ENCODE measurements at places on chromosomes 6 and 20.
A peak's percentile ranks its signal among the peaks of the same experiment; 100 is the strongest.

GRCh38 chr6:155120034-155120433 is 124.9 kb downstream of the TIAM2 start:
- no peak for DNase-seq

GRCh38 chr6:159966981-159967380 is 1.9 kb upstream of the IGF2R start:
- no peak for DNase-seq

DNA sequence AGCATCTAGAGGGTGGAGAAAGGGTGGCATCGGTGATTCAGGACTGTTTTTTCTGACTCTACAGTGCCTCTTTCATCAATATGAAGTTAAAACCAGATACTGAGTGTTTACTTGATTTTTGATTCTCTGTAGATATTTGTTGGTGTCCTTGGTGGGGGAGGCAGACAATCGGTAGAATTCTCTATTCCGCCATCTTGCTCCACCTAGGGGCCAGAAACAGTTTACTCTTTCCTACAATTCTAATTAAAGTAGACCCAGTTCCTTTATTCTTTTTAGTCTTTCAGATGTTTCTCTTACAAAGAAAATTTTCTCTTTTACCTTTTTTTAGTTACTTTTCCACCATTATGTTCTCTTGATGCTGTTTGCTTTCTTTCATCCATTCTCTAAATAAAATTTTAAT is 162.1 kb upstream of the RAB32 start:
- DNase-seq = no peak

DNA sequence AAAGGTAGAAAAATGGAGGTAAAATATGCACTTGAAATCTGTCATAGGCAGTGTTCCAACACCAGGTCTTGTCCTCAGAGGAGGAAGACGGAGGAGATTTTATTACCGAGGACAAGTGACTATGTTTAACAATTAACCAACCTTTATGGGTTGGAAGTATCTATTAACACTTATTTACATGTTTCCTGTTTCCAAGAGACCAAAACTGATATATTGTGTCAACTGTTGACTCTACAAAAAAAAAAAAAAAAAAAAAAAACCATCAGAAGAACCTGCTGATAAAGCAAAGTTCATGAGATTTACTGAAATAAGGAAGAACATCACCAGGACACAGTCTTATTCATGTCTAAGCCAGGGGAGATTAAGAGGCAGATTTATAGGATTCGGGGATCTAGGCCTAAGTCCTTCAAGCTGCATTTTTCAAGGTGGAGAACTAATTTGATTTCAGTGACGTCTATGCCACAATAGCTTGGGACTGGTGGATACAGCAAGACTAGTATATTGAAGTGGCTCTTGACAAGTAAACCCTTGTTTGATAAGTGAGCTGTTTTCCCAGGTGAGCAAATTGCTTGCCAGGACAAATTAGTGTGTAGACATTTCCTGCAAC is 126.6 kb upstream of the NAA20 start:
- no peak for DNase-seq

DNA sequence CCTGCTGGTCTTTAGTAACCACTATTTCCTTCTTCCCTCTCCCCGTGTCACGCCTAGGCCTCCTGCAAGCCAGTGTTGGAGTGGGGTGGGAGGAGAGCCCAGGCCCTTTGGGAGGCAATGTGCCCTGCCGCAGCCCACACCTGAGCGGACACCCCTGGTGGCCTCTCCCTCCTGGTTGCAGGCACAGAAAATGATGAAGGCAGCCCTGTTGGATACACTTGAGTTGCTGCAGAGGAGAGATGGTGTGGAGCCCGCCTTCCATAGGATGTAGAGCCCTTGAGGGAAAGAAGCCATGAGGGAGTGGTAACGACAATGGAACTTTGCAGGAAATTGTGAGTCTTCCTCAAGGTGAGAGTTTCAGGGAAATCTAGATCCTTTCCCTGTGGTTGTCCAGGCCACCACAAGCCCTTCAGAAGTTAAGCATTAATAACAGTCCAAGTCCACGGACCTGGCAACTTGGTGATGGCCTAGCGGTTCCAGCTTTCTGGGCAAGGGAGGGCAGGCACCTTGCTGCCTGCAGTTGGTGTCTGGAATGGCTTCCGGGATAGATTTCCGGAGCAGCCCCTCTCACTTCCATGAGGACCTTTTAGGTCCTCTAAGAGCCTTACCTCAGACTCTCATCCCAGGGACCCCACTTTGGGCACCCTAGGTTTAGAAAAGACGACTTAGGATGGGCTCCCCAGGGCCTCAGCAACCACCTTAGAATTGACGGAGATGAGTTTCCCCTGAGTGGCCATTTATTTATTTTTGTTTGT is 67.3 kb upstream of the NXT1 start:
- no peak for DNase-seq

GRCh38 chr20:53597030-53597482 is 3.4 kb upstream of the ZNF217 start:
- no peak for DNase-seq

DNA sequence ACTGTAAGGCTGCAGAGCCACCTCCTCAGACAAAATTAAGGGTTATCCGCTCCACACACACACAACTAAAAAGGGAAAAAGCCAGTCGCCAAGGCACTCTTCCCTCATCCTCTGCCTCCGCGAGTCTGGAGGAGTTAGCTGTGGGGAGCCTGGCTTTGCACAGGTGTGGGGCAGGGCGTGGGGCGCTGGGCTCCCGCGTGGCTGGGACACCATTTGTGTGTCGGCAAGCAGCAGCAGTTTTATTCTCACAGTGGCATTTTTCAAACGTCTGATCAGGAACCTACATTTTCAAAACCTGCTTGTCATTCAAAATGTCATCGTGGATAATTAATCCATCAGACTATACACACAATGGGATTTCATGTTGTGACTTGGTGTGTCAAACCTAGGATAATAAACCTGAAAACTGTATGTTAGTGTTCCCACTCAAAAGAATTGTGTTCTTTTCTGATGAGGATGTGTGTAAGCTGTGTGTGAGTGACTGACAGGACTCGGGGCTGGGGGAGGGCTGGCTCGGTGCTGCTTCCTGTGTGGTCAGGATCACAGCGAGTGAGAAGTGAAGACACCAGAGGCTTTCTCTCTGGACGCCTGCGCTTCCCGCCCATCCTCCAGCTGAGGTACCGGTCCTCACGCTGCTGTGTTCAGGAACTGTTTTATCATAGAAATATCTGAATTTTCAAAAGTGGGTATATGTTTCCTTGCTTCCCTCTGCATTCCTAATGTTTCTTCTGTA is 83.1 kb downstream of the IRF4 start:
- DNase-seq = peak; percentile 70

DNA sequence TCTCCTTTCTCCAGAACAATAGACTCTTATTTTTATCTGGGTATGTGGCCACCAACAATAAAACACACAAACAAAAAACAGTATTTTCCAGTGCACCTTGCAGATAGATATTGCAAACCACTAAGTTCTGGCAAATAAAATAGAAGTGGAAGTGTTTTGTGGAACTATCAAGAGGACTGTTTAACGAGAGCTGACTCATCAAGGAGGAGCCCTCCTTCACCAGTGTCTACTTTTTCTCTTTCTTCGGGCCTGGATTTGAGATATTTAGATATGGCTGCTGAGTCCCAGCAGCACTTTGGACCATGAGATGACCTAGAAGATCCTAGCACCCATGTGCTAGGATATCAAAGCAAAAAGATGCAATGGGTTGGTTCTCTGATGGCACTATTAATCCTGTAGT is 154.7 kb downstream of the AIG1 start:
- DNase-seq = no peak

- no peak for DNase-seq
These were observed 636 bp downstream of the RCAN2 start for GRCh38 chr6:46490425-46491200.

GRCh38 chr6:118894425-118895260 is 691 bp downstream of the ASF1A start:
- peak; percentile 49 for DNase-seq

- no peak for DNase-seq
These were observed 55.3 kb upstream of the BTN3A2 start for GRCh38 chr6:26309731-26310142.

- DNase-seq = no peak
These were observed at the start of gene SASH1 for GRCh38 chr6:148342350-148343046. Gene SASH1, plus strand, starts transcription at chr6:148342838. Its CDS starts 230 bp downstream, at chr6:148343068.

DNA sequence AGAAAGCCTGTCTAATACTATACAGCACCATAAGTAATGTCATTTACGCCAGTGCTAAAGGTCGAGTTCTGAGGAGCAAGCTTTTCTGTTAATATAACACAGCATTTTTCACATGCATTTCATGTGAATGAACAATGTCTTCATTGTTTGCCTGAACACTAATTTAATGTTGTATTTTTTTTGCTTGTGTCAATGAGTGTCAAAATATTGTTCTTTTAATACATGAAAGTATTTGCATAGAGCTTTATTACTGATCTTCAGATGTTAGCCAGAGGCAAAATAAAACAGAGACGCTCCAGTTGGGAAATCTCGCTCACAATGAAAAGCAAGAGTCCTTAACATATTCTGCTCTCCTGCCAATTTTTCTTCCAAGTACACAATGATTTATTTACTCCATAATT is 151.8 kb downstream of the FOXC1 start:
- DNase-seq = no peak

DNA sequence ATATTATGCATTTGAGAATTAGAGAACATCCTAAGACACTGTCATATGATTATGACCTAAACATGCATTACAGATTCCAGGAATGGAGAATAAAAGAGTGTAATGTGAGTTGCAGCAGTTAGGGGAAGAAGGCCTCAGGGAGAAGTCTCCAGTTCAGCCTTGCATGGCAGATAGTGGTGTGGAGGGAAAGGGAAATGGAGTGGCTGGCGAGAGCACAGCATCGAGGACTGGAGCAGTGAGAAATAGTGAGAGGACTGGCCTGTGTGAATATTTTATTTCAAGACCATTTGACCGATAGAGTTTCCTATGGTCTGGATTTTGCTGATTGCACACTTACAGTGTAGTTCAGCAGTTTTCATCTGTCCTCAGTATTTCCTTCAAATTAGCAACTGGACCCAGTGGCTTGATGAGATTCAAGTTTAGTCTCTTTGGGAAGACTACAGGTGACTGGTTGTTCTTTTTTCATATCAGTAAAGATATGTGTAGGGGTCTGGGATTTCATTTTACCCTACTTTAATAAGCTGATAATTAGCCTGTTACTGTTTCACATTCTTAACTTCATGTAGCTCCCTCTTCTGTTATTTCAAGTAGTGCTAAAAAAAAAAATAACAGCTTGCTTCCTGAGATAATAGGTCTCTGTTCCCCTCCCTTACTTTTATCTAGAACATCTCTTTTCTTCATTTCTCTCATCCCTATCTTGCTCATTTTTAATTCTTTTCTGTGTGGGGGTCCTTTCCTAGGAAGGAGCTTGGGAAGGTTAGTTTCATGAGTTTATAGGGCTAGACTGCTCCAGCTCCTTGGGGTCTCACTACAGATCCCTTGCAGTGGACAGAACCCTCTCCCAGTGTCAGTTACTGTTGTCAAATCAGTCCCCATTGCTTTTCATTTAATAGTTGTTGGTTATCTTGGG is 27.9 kb downstream of the BLTP3A start:
- DNase-seq = no peak

GRCh38 chr6:166509193-166509592 is 77.3 kb downstream of the RAMACL start:
- DNase-seq = no peak

Measured in GDM1 (cell line).